Choroid plexus epithelial cell (primary cell): ENCODE measurements at places on chromosomes 7 and 10.

- no peak for DNase-seq
Measured at GRCh38 chr10:94052866-94053791, 59.4 kb downstream of the PLCE1 start.

- no peak for DNase-seq
Measured at GRCh38 chr10:68811314-68812009, 15.9 kb upstream of the STOX1 start.

- DNase-seq = no peak
Measured at GRCh38 chr10:98423691-98424120, 8.7 kb upstream of the PYROXD2 start.

DNA sequence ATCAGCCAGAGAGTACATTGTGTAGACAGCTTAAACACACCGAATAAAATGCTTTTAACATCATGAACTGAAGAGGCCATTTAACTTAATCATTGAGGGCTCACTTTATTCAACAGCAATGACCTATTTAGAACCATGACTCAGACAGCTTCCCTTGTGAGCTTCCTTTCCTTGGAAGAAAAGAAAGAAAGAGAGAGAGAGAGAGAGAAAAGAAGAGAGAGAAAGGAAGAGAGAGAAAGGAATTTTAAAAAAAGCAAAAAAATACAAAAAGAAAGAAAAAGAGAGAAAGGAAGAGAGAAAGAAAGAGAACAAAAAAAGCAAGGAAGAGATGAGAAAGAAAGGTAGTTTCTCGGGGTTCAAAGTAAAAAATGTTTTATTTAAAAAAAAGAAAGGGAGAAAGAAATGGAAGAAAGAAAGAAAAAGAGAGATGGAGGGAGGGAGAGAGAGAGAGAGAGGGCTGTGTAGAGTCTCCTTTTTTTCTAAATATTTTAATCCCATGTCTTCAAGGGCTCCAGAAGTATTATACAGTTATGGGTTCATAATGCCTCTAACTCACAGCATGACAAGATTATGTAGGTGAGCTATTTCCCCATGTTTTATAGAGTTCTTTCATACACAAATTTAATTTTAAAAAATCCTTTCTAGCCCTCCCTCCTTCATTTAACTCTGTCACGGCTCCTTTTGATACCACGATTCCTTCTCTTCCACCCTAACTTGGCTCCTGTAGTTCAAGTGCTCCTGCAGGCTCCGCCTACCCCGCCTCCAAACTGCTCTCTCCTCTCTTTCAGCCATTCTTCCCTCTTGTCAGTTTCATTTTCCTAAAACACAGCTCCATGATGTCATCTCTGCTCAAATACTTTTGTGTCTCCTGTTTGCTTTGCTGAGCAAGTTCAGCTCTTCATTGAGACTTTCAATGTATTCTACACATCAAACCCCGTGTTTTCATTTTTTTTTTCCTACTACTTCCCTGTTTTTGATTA, 85.5 kb downstream of the PRTFDC1 start:
- peak; percentile 70 for DNase-seq

DNA sequence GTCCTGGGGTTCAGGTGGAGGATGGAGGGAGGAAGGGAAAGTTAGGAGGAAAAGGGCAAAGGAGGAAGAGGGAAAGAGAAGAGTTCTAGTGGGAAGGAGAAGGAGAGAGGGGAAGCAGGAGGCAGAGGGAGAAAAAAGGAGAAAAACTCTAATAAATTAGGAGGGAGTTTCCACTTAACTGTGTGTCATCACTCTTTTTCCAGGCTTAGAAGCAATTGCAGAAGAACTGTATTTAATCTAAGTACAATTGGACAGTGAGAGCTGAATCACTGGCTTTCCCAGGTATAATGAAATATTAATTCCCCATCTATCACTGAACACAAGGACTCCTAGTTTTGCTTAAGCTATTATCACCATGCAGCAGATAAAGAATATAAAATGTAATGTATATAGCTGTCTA, 76.8 kb downstream of the CREB3L2 start:
- no peak for DNase-seq

GRCh38 chr7:70426249-70426880, 705.6 kb upstream of the GALNT17 start:
- no peak for DNase-seq

- DNase-seq = no peak
Measured at GRCh38 chr7:24777806-24778205, 20.5 kb upstream of the GSDME start.

GRCh38 chr7:151461096-151461941, 21.4 kb upstream of the CRYGN start:
- DNase-seq = no peak

DNA sequence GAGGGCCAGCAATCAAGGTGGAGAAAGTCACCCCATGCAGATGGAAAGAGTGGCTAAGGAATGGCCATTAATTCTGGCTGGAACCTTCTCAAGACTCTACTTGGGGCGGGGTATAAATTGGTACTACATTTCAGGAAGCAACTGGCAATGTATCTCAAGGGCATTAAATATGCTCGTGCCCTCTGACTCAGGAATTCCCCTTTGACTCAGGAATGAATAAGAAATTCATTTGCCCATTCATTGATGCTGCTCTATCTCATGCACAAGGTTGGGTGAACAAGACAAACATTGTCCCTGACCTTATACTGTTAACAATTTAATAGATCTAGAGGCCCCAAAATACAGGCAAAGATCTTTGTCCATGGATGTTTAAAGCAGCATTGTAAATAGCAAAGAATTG, 188.1 kb downstream of the MYOF start:
- no peak for DNase-seq

- no peak for DNase-seq
Measured at GRCh38 chr7:107162475-107162874, 6.3 kb upstream of the HBP1 start.

GRCh38 chr7:74573512-74573911, 84.0 kb upstream of the GTF2I start:
- DNase-seq = no peak

GRCh38 chr10:77075926-77076325, 561.7 kb downstream of the KCNMA1 start:
- DNase-seq = no peak

DNA sequence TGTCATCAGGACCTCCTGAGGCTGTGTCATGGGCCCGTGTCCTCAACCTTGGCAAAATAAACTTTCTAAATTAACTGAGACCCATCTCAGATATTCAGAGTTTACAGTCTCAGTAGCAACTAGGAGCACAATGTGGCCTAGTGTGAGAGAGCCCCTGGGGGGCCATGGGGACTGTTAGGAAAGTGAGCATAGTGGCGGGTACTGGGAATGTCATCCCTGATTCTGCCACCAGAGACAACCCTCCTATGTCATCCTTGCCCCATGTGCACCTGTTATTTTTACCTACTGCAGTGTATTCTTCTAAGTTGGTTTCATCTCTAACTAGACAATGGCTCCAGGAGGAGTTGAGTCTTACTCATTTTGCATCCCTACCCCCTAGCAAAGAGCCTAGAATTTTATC, 78.6 kb downstream of the CCDC71L start:
- no peak for DNase-seq

- peak; percentile 76 for DNase-seq
Measured at GRCh38 chr10:122703483-122704448, 4.1 kb upstream of the C10orf120 start.

DNA sequence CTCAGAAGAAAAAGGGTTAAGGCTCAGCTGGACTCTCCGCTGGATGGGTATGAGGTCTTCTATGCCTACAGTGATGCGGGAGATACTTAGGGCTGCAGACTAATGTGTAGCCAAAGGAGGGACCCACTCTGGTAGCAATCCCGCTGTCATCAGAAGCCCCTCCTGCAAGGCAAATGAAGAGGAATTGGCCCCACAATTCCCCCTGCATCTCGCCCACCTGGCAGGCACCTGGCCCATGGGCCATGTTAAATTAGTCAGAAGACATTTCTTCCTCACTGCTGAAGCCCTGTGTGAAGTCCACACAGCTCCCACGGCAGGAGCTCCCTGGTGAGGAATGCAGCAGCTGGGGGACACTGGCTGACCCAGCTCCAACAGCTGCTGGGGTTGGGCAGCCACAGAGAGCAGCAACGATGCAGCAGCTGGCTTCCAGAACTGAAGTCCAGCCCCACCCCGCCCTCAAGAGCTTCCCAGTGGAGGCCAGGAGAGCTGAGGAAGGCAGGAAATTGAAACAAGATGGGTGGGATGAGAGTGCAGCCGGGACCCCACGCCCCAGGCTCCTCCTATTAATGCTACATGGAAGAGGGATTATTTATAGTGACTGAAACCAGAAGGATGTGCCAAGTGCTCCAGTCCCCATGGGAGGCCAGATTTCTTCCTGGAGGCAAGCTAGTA, 5.5 kb downstream of the VSTM4 start:
- peak; percentile 65 for DNase-seq

DNA sequence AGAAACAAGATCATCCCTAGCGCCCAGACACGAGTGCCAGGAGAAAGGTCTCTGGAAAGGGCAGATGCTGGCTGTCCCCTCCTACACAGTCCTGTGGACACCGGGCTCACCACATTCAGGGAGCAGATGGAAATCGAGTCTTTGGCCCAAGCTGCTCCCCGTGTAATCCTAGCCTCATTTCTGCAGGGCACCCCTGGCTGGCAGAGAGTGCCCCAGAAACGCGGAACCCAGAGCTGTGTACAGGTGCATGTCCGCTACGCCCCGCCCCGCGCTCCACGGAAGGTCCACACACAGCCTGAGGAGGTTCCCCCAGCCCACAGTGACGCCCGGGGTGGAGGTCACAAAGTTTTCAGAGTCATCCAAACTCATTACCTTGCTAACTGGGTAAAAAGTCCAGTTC, 202.8 kb downstream of the MAD1L1 start:
- no peak for DNase-seq

- DNase-seq = peak; percentile 74
Measured at GRCh38 chr10:659688-660141, 29.8 kb downstream of the DIP2C start.

GRCh38 chr10:133235265-133235855, 2.3 kb upstream of the VENTX start:
- no peak for DNase-seq

GRCh38 chr10:31932838-31933237, 4.2 kb upstream of the ARHGAP12 start:
- DNase-seq = peak; percentile 46

GRCh38 chr7:98281757-98282606, 496 bp downstream of the BRI3 start:
- no peak for DNase-seq

- peak; percentile 91 for DNase-seq
Measured at GRCh38 chr10:99917963-99918825, 91.6 kb downstream of the DNMBP start.

DNA sequence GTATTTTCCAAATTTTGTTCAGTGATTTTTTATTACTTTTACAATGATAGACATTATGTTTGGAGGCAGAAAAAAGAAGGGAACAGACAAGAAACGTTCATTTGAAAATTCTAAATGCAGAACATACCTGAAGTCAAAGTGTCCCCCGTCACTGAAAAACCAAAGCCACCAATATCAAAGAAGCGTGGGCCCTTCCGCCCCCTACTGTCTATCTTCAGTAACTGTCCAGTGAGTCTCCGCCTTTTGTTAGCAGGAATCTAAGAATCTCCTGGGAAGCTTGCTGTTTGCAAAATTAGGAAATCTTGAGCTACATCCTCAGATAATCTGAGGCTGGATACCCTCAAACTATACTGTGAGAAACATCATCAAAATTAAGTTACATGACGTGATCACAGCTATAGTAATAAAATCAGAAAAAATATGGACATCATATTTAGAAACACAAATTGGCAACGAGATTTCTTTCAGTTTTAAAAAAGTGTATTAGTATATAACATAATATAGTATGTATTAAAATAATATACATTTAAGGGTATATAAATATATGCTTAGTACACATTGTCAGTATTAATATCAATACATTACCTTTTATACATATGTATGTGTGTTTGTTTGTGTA, 169.3 kb upstream of the AKR1E2 start:
- DNase-seq = peak; percentile 83

DNA sequence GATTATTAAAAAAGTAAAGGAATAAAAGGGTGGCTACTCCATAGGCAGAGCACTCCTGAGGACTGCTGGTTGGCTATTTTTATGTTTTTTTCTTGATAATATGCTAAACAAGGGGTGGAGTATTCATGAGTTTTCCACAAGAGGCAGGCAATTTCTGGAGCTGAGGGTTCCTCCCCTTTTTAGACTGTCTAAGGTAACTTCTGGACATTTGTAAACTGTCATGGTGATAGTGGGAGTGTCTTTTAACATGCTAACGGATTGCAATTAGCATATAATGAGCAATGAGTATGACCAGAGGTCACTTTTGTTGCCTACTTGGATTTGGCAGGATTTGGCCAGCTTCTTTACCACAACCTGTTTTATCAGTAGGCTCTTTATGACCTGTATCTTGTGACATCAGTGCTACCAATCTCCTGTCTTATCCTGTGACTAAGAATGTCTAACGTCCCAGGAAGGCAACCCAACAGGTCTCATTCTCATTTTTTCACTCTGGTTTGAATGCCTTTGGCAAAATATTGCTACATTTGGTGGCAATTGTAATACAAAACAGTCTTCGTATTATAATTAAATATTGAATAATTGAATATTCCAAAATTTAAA, 587.8 kb upstream of the POM121L12 start:
- DNase-seq = no peak

DNA sequence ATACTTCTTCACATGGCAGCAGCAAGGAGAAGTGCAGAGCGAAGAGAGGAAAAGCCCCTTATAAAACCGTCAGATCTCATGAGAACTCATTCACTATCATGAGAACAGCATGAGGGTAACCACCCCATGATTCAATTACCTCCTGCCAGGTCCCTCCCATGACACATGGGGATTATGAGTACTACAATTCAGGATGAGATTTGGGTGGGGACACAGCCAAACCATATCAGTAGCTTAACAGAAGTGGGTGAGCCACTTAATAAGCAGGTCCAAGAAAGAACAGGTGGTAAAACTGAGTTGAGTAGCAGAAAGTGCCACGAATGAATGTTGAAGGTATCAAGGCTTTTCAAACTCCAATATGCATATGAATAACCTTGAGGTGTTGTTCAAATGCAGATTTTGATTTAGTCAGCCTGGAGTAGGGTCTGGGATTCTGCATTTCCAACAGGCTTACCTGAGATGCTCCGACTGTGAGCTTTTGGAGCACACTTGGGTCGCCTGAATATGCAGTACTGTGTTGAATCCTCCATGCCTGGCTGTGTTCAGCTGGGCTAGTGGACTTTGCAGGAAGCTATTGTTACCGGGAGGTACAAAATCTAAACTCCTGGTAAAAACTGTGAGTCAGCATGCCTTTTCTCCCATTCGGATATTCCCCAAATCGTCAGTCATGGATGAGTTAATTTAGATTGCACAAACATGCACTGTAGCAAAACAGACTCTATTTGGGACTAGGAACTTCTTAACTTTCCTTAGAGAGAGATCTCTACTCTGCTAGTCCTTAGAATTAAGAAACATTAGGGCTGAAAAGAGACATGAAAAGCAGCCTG, 69.0 kb upstream of the PRKCQ start:
- no peak for DNase-seq
